NCI-H1105 treated with DMSO at 0.1 percent for 48 hours (cell line): ENCODE measurements at places on chromosomes 12 and 14.

GRCh38 chr12:91567100-91567485, 384.5 kb upstream of the DCN start:
- no peak for DNase-seq

DNA sequence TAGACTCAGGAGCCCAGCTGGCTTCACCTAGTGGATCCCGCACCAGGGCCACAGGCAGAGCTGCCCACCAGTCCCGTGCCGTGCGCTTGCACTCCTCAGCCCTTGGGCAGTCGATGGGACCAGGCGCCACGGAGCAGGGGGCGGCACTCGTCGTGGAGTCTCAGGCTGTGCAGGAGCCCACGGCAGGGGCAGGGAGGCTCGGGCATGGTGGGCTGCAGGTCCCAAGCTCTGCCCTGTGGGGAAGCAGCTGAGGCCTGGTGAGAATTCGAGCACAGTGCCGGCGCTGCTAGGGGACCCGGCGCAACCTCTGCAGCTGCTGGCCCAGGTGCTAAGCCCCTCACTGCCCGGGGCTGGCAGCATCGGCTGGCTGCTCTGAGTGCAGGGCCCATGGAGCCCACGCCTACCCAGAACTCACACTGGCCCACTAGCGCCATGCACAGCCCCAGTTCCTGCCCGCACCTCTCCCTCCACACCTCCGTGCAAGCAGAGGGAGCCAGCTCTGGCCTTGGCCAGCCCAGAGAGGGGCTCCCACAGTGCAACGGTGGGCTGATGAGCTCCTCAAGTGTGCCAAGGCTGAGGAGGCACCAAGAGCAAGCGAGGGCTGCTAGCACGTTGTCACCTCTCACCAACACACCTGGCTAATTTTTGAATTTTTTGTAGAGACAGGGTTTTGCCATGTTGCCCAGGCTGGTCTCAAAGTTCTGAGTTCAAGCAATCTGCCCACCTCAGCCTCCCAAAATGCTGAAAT, 116.1 kb downstream of the SPTSSA start:
- no peak for DNase-seq

DNA sequence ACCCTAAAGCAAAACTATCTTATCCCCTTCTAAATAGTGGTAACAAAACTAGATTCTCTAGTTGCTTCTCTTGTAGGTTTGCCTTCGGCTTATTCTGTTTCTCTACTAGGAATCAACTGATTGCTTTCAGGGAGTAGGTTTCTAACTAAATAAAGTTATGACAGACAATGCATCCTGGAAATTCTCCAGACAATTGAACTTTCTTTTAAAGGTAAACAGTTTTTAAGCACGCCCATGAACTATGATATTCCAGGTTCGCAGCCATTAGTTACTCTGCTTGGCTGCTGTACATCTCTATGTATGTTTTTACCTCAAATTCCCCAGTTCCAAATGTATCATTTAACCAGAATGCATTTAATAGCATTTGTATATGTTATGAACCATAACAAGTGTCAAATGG, 23.9 kb downstream of the EIF2S3B start:
- DNase-seq, result no peak

DNA sequence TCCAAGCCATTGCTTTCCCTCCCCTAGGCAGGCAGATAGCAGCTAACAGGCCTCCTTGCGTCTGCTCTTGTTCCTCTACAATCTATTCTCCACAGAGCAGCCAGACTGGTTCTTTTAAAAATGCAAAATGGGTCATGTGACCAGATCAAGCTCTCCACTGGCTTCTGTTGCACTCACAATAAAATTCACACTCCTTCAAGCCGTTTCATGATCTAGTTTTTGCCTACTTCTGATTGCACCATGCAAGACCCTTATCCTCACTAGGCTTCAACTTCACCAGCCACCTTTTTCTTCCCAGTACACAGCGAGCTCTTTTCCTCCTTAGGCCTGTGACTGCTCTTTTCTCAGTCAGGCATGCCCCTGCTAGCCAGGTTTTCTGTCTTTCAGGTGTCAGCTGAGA, 6.1 kb upstream of the KRAS start:
- no peak for DNase-seq

- DNase-seq, result no peak
Observed at GRCh38 chr14:75273272-75274049, 5.2 kb upstream of the FOS start.

- DNase-seq, result no peak
Observed at GRCh38 chr12:121590476-121591143, 9.8 kb upstream of the KDM2B start.

DNA sequence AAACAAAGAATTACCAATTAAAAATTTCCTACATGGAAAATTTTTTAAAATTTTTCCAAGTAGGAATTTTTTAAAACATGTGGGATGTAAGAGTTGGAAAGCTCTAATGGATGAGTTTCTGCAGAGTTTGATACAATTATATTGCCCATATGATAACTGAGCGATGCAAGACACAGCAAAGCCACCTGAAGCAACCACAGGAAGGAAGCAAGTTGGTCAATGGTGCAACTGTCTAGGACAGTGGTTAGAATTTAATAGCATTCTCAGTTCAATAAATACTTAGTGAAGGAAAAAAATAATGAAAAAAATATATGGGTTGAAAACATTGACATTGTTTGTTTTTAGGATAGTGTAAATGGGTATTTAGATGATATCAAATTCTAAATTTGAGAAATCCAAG, 178.6 kb upstream of the GARIN2 start:
- DNase-seq, result no peak

DNA sequence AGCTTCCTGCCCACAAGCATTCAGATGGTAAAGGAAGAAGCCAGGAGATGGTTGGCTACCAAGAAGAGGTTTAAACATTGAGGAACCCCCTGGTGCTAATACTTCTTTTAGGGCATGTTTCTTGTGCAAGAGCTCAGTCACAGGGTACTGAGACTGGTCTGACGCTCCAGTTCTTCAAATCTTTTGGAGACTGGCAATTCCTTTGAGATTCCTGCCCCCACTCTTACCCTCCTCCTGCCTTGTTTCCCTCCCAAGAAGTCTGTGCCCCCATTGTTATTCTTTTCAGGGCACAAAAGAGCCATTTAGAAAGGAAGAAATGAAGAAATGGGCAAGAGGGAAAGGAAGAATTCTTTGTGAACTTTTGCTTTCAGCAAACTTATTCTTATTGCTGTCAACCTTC, 11.8 kb downstream of the A2ML1 start:
- no peak for DNase-seq

DNA sequence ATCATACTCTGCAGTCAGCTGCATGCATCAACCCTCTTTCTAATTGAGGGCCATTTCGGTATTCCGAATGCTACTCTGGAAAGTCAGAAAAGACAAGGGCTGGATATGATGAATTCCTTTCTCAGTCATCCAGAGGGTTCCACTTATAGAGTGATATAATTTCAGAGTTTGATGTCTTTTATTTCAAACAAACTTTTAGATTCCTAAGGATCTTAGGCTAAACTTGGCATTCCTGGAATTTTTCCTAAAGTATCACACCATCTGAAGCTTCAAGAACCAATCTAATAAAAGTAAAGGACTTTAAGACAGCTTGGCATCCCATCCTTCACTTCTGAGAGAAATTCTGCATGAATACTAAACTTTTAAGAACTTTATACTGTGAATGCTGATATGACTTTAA, 69.3 kb upstream of the KCNJ8 start:
- no peak for DNase-seq

GRCh38 chr12:66516133-66516532, 162.7 kb downstream of the GRIP1 start:
- DNase-seq, result no peak

- DNase-seq, result no peak
Observed at GRCh38 chr12:52568111-52568510, 5.5 kb downstream of the KRT74 start.

- no peak for DNase-seq
Observed at GRCh38 chr14:67240168-67240932, 885 bp upstream of the PALS1 start.

GRCh38 chr12:67519484-67520433, 128.8 kb upstream of the DYRK2 start:
- DNase-seq, result peak; percentile 47

DNA sequence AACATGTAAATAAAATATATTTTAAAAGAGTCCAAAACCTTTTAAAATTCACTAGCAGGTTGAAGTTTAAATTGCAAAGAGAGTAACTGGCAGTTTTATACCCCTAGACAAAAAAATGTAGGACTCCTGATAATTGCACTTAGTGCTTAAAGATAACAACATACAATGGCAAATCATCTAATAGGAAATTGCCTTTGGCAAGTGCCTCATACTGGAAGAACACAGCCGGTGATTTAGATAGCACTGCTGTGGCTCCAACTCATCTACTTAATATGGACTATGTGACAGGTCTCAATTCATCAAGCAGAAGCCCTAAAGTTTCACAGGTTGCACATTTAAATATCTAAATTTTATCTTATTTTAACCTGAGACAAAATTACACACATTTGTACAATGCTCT, 13.4 kb downstream of the C12orf50 start:
- peak; percentile 16 for DNase-seq

GRCh38 chr12:21773263-21773741, 1.2 kb downstream of the KCNJ8 start:
- no peak for DNase-seq

GRCh38 chr12:4261655-4262054, 11.9 kb upstream of the CCND2 start:
- DNase-seq, result no peak

DNA sequence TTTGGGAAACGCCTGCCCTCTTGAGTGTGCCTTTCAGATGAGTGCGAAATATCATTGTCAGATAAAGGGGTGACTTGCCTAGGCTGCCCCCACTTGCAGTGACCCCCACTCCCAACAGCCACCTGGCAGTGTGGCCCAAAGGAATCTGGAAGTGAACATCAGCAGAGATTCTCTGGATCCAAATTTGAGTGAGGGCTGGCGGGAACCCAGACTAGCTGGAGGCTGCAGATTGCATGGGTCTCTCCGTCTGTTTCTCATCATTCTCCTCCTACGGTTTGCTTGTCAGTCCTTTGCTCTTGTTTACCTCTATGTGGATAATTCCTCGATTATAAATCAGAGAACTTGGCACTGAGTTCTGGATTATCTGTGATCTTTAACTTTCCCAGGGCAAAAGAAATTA, 280.8 kb downstream of the ZFP36L1 start:
- no peak for DNase-seq

DNA sequence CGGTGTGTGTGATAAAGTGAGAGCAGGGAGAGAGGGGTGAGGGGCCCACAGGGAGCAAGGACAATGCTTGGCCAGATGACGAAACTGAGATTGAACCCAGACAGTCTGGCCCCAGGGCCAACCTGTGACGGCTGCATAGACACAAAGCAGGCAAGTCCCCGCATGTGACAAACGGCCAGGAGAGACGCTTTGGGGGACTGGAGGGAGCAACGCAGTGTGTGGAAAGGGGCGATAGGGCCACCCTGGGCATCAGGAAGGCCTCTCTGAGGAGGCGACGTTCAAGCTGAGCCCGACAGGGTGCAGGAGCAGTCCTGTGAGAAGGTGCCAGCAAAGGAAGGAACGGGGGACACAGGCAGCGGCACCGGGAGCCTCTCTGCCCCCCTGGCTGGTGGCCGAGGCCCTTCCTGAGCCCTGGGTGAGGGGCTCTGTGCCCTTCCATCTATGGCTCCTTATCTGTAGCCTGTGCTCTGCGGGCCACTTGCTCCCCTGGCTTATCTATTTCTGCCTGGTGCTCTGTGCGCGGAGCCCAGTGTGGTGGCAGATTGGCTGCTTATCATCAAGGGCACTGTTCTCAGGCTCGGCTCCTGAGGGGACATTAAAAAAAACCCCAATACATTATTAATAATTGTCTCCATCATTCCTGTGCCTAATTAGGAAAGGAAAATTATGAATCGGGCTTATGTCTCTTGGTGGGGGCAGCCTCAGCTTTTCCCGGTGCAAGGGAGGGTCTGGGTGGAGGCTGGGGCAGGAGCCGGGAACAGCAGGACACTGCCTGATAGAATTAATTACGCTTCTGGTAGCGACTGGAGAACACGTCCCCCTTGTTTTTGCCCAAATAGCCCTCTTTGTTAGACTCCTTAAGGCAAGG, 39.8 kb downstream of the PRIMA1 start:
- DNase-seq, result no peak

DNA sequence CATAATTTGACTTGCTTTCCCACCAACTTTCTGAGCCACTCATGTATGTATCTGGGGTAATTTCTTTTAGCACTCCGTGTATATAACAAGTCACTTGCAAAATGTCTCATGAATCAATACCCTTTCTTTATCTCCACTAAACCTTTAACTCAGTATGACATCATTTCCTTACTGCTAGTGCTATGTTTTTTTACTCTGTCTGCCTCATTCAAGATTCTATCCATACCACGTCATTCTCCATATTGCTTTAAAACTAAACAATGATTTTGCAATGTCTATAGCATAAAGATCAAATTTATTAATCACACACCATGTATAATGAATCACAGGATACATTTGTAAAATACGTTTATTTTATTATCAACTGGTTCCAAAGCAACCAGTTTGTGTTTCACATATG, 178.2 kb downstream of the PIK3C2G start:
- DNase-seq, result no peak

- DNase-seq, result no peak
Observed at GRCh38 chr12:49548822-49549648, 10.2 kb downstream of the KCNH3 start.

- DNase-seq, result no peak
Observed at GRCh38 chr12:120719072-120719471, 6.6 kb upstream of the ACADS start.

DNA sequence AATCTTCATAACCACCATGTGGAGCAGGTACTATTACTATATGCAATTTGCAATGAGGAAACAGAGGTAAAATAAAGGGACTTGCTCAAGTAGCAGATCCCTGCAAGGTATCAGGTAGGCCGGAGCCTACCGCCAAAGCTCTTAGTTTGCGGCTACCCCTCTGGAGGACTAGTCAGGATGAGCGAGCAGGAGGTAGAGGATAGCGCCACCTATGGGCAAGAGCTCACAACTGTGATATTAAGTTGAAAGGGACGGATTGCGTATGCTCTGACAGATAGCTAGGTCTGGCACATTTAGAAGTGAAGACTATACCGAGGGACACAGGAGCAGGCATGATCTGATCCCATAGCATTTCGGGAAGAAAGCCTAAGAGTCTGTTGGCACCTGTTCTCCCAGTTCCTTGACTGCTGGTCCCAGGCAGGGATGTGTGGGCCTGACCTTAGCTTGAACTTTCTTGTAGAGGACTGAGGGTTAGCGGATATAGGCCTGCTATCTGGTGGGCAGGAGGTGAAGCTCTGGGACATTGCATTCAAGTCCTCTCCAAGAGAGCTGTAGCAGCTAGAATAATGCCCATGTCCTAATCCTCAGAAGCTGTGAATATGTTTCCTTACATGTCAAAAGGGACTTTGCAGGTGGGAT, 48.0 kb downstream of the SLC17A8 start:
- DNase-seq, result no peak

GRCh38 chr12:30500532-30500931, 195.1 kb downstream of the IPO8 start:
- DNase-seq, result no peak
